H7 (cell line): ENCODE measurements at places on chromosomes 6 and 20. TPM values are rescaled to one million over a fixed set of nuclear protein-coding genes. Genes with fewer than 3 reads are reported as not detected.

EFCAB8 gene
- 0.17 and 0.44 TPM in 2 replicates for total RNA-seq

HLA-DQA2 gene
- not detected in 2 replicates for total RNA-seq

- no peak for DNase-seq
Measured at GRCh38 chr20:40565001-40565681, 123.9 kb downstream of the MAFB start.

- DNase-seq = no peak
Measured at GRCh38 chr6:150327117-150327774, 41.6 kb upstream of the IYD start.

DNA sequence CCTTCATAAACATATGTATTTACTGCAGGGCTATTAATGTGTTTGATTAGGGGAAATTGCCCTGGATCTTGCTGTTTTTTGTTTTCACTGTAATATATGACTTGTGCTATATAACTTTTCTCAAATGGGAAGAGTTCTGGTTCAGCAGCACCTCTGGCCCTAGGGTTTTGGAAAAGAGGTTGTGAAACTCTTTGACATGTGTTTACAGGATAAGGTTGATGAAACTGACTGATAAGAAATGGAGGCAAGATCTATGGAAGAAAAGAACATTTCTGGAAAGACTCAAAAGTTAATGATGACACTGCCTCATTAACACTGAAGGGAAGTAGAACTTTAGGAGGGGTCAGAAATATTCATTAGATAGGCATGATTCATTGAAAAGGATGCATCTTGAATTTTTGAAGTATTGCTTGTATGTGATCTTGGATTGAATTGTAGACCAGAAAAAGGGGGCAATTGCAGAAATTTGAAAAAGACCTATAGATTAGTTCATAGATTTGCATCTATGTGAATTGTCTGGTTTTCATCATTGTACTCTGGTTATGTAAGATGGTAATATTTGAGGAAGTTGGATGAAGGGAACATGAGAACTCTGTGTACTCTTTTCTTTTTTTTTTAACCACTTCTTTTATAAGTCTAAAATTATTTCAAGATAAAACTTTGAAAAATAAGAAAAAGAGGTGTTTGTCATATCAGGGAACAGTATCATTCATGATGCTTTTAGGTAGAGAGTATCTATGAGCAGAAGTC is 54.0 kb downstream of the UTRN start:
- no peak for DNase-seq

DNA sequence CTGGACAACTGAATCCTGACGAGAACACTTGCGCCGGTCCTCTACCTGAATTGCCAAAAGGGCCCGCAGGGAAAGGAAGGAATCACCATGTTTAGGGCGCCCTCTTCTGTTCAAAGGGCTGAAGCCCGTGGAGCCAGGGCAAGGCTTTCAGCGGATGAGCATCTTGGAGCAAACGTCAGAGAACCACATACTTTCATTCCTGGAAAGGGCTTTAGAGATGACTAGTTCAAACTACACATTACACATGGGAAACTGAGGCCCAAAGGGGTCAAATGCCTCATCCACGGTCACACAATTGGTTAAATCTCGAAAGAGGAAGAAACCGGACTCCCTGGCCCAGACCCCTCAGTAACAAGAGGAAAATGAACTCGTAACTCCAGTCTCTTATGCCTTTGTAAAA is 11.5 kb upstream of the ZNF133 start:
- DNase-seq = peak; percentile 55
